ENCODE measurements at places on chromosomes 2 and 18.

DNA sequence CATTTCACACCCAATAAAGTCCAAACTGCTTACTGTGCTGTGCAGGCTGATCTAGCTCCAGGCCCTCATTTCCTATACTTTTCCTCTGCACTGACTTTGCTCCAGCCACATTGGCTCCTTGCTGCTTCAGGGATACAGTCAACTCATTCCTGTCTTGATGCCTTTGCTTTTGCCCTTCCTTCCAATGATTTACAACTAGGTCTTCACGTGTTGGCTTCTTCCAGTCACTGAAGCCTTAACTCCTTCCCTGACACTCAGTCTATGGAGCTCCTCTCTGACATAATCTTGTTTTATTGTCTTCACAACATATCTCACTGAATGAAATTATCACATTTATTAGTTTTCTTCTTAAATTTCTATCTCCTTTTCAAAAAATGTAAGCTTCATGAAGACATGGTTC lies 16.9 kb upstream of the C18orf32 start:
- no peak for DNase-seq

- no peak for DNase-seq
These were observed 51.3 kb upstream of the SP3 start for GRCh38 chr2:174016447-174016846.

- no peak for DNase-seq
These were observed 101.9 kb downstream of the TWIST2 start for GRCh38 chr2:238949710-238950345.

- no peak for DNase-seq
These were observed 267.0 kb downstream of the MREG start for GRCh38 chr2:215746226-215746886.

DNA sequence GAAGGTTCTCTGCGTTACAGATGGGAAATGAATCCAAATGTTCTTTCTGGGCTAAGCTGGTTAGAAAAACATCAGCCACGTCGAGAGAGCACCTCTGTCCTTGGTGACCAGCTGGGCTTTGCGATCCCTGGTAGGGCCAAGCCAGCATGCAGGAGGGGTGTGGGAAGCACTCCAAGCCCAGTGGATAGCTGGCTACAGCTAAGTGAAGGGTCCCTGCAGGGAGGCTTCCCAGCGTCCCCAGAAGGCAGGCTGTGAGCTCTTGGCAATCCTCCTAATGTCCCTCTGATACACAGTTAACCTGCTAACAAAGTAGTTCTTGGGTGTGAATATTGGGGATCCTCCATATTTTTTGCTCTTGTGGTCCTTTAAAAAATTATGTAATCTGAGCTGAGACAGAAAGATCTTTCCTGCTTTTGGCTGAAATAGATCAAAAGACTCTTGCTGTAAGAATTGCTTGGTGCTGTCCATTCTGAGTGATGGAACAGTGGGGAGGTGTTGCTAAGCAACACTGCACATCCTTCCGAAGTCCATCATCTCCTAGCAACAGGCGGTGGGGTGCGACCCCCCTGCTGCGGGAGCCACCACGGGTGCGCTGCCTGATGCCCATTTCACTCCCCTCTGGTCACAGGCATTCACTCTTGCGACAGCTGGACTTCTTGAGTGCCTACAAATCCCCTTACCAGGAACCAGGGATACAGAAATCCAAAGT lies 88.5 kb upstream of the UXS1 start:
- peak; percentile 15 for DNase-seq

- DNase-seq = peak; percentile 9
These were observed 72.2 kb downstream of the DSC3 start for GRCh38 chr18:30970196-30970816.

DNA sequence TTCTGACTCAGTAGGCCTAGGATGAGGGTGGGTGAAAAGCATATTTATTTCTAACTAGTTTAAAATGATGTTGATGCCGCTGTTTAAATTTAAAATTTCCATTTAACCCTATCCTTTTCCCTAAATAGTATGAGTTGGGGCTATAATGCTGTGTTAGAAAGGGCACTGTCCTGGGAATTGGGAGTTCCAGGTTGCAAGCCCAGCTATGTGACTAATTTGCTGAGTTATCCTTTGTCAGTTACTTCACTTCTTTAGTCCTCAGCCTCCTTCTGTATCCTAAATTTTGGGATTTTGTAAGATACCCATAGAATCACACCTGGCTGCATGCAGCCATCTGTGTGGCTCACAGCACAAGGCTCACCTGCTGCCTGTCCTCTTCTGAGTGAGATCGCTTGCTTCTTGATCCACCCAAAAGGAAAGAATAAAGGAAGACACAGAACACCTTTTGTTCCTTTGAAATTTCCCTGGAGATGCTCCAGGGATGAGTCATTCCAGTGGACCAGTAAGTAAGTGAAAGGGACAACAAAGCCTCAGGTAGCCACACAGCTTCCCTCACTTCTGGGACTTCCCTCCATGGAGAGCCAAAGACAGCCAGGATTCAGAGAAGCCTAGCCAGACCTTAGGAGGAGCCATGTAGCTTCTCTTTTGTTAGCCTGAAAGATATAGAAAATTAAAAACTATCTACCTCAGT lies 97.2 kb downstream of the DTNA start:
- no peak for DNase-seq

GRCh38 chr2:186544255-186544675 lies 45.6 kb upstream of the ITGAV start:
- no peak for DNase-seq

DNA sequence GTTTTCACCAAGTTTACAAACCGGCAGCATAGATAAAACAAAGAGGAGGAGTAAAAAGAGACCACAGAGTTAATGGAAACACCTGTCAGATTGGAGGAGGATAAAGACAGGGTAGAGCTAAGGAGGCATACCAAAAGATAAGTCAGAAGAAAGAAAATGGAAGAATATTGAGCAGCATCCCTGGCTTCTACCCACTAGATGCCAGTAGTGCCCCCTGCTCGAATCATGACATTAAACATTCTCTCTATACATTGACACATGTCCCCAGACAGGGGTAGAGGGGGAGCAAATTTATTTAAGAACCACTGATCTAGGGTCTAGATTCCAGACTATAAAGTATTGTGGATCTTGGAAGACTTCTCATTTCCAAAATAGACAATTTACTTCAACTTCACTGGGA lies 159.8 kb upstream of the ETAA1 start:
- DNase-seq = no peak

- no peak for DNase-seq
These were observed 20.5 kb downstream of the NR4A2 start for GRCh38 chr2:156311976-156312375.

DNA sequence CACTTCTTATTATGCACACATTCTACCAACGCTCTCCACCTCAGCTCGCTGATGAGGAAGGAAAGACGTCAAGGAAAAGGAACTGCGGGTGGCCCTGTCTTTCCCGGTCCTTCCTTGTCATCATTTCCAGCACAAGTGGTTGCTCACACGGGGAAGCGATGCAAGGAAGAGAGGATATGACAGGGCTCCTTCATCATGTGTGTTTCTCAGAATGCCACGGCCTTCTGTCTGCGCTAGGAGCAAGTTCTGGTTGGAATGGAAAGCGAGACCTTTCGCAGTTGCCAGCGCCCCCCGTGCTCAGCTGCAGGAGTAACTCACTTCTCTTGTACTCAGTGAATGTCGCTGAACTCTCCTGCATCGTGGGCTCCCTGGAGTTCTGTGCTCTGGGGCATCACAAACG lies 191.8 kb upstream of the GLI2 start:
- no peak for DNase-seq

GRCh38 chr2:10939058-10939457 lies 27.3 kb downstream of the KCNF1 start:
- no peak for DNase-seq
